Stimulated activated CD8-positive, alpha-beta memory T cell treated with anti-CD3 and anti-CD28 coated beads, Interleukin-12 subunit alpha, Interleukin-12 subunit beta, amount 100 ng/mL, for 4 hours (primary cell): ENCODE measurements at places on chromosomes 2 and 18.

- no peak for DNase-seq
Observed at GRCh38 chr2:207847098-207847806, 77.5 kb upstream of the FZD5 start.

GRCh38 chr18:37219257-37219656 is 346.3 kb downstream of the CELF4 start:
- DNase-seq = no peak

GRCh38 chr2:211503856-211504255 is 947.5 kb downstream of the CPS1 start:
- no peak for DNase-seq

GRCh38 chr2:25473758-25474340 is 132.1 kb upstream of the DNMT3A start:
- no peak for DNase-seq

GRCh38 chr18:36189486-36189885 is 2.2 kb downstream of the MOCOS start:
- no peak for DNase-seq

DNA sequence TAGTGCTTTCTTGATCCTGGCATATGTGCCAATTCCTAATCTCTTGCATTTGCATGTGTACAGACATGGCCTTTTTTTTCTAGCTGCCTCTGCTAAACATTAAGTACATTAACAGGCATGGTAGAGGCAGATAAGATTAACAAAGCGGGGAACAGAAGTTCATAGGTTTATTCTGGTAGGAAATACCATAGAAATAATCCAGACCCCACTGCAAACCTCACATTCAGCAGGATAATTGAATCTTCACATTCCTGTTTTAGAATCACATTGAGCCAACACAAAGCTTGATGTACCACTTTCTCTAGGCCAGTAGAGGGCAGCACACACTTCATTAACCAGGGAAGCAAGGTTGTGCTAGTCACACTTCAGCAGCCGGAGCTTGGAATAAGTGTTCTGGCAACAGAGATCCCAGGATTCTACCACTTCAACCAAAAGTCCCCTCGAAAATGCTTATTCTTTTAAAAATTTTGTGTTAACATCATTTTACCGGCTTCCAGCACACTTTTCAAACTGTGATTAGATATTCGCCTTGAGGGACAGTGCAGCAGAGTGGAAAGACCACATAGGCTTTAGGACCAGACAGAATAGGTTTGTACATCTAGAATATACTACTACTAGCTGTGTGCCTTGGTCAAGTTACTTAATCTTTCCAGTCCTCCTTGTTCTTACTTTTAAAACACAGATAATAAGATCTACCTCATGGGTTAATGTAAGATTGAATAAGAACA is 420.2 kb upstream of the CHST9 start:
- DNase-seq = no peak

GRCh38 chr18:44410740-44411139 is 269.9 kb upstream of the SETBP1 start:
- no peak for DNase-seq

DNA sequence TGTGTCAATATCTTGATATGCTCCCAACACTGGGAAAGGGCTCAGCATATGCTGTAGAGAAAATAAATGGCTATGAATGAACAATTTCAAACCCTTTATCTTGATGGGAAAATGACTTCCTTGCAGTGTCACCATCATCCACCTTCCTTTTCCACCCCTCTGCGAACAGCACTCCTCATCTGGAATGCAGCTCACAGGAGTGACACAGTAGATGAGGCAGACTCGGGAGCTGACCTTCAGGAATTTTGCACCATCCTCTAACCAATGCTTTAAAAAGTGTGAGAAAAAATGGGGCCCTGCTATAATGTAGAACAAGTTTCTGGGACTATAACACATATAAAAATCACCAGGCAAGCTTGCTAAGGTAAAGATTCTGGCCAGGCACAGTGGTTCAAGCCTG is 41.3 kb upstream of the YPEL5 start:
- DNase-seq = no peak

DNA sequence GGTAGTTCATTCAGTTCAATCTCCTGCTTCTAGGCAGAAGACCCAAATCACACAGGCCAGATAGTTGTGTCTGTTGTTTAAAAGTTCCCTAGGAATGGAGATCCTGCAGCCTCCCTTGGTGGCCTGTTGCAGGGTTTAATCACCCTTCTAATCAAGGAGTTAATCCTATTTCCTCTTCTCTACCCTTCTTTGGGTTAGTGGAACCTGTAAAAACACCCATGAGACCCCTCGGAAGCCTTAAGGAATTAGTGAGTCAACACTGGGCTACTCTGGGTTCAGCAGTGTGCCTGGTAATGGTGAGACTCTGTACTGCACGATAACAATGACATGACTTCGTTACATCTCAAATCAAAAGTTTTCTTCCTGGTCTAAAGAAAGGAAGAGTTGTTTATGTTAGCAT is 217.6 kb upstream of the NRP2 start:
- no peak for DNase-seq

DNA sequence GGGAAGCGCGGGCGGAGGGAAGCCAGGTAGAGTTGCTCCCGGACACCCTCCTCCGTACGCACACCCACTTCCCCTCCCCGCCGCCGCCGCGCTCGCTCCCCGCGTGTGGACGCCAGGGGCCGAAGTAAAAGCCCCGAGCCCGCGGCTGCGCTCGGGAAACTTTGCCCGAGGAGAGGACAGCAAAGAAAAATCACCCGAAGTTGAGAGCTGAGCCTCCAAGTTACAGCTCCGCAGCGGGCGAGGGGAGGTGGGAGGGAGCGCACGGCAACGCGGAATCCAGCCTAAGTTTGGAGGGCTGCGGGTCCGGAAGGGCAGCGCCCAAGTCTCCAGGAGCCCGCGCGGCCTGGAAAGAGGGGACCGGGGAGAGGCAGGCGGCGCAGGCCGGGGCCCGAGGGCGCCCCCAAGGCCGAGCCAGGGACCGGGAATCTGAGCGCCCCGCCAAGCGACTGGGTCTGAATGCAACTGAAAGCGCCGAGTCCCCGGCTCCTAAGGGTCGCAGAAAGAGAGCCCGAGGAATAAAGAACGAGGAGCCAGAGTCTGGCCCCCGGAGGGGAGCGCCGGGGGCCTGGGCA is 706 bp upstream of the BCL11A start:
- no peak for DNase-seq

DNA sequence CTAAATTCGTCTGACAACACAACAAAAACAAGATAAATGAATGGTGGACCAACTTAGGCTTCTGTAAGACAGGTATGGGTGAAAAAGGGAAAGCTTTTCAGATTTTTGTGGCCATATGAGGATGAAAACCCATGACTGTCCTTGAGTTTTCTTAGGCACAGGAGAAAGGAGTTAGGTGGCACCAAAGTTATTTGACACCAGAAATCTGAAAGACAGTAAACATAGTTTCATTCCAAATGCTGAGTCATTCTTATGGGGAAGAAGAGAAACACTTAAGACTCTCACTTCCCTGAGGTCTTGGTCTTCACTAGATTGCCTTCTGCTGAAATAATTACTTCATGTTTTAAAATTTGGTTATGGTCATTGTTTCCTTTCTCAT is 5.2 kb upstream of the GPD2 start:
- no peak for DNase-seq

DNA sequence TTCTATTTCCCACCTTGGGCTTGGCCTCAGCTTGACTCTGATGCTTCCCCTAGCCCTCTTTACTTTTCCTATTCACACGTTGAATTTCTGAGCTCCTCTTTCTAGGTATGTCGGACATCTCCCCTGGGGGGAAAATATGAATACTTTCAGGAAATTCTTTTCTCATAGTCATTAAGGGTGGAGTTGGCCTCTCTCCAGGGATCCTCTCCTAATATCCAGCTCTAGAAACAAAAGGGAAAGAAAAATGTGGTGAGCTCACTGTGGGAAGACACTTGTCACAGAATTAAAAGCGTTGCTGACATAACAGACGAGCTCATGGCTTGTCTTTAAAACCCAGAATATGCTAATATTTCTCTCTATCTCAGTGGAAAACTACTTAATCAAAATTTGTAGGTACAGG is 132.7 kb upstream of the MEX3C start:
- no peak for DNase-seq

- no peak for DNase-seq
Observed at GRCh38 chr2:173834141-173834540, 131.0 kb downstream of the SP3 start.

- no peak for DNase-seq
Observed at GRCh38 chr2:7094231-7094741, 177.1 kb downstream of the RNF144A start.

GRCh38 chr2:157231476-157231875 is 26.0 kb upstream of the GALNT5 start:
- no peak for DNase-seq

- no peak for DNase-seq
Observed at GRCh38 chr2:200350850-200351285, 44.4 kb downstream of the SPATS2L start.

DNA sequence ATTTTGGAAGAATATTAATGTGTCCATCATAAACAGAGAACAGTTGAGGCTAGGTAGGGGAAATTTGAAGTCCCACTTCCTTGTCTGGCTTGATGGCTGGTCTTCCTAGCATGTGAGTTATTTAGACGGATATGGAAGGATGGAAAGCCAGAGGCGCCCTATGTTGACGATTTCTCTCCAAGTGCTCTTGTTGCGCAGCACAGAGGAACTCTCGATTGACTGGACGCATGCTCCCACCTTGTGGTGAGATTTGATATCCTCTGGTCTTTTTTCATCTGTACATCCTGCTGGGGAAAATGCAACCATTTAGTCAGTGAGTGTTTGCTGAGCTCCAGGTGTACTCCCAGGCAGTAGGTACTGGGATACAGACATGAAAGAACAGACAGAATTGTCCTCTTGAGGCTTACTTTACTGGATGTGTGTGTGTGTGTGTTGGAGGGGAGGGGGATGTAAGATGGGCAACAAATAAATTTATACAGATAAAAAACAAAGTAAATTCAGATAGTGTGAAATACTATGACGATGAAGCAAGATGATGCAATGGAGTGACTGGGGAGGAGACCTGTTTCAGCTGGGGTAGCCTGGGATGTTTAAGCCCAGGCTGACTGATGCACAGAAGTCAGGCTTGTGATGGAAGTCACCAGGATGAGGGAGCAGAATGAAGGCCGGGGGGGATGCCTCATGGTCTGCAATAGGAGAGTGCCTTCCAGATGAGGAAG is 137.2 kb downstream of the TRIM43 start:
- no peak for DNase-seq

DNA sequence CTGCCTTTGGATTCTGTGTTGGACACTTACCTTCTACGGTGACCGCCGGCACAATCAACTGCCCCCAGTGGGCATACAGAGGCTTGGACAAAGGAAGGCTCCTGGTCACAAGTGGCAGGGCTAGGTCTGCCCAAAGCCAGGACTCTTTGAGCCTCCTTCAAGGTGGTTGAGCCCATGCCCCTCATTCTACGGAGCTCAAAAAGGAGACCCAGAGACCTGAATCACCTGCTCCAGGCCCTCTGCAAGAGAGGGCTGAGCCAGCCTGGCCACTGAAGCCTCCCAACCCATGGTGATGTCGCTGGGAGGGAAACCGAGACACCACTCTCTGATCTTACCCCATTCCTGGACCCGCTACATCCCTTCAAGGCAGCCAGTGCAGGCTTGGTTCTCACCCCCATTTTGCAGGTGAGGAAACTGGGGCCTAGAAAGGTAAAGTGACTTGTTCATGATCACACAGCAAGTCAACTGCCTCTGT is 87.9 kb downstream of the INHBB start:
- DNase-seq = no peak

DNA sequence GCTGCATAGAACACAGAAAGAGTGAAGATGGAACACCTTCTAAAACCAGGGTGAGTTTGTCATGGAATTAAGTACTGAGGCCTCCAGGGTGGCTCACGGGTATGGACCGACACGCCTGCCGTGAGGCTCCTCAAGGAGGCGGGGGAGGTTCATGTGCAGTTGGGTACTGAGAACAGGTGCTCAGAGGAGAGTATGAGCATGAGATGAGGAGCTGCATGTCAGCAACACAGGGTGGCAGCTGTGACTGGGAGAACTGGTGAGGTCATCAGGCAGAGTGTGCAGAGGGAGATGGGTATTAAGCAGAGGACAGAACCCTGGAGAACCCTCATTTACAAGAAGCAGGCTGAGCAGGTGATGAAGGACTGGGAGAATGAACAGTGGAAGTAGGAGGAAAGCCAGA is 63.2 kb upstream of the KLHL29 start:
- no peak for DNase-seq

DNA sequence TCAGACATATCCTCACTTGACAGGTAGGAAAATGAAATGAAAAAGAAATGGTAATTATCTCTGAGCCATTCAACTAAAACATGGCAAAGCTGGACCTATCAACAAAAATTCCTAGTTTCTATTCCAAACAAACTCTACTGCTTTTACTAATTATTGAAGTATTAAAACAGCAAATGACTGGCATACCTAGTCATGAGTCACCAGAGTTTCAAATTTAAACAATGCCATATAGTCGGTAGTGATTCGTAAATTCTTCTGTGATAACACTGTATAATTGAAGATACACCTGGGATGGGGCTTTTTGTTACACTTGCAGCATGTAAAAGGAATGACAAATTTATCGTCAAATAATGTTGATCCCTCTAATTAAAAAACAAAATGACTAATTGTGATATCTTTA is 153.1 kb upstream of the THUMPD2 start:
- no peak for DNase-seq

- DNase-seq = no peak
Observed at GRCh38 chr18:27865431-27865830, 311.5 kb downstream of the CDH2 start.

DNA sequence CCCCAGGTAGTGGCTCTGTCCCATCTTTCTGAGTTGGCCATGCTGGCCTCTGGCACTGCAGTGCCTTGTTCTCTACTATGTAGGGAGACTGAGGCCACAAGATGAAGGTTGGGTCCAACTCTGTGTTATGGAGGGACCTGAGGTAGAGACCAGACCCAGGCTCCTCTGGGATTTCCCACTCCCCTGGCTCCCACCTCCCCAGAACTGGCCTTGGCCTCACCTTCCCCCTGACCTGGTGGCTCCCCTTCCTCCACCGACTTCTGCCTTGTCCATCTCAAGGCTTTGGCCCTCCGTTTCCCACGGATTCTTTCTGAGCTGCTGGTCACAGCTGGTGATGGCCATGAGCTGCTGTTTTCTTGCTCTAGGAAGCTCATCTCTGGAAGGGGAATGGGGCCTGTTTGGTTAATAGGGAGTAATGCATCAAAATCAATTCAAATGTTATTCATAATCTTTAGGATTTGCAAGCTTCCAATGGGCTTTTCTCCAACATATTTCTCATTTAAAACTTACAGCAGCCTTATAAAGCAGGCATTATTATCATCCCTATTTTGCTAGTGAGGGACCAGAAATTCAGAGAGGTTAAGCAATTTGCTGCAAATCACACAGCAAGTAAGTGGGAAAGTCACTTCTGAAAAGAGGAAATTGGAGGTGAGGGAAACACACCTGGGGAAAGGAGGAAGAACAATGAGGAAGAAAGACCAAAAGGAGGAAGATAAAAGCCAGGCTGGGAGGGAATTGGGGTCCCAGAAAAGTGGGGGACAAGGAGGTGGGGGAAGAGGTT is 887 bp downstream of the PRKAG3 start:
- no peak for DNase-seq

GRCh38 chr2:224904381-224904780 is 137.9 kb downstream of the DOCK10 start:
- DNase-seq = no peak

- no peak for DNase-seq
Observed at GRCh38 chr2:121501031-121501430, 29.6 kb upstream of the RNU4ATAC start.

GRCh38 chr2:5410991-5411700 is 281.0 kb upstream of the SOX11 start:
- DNase-seq = no peak
